Natural killer cell (primary cell): ENCODE measurements at places on chromosomes 6 and 20. TPM values are rescaled to one million over a fixed set of nuclear protein-coding genes. Genes with fewer than 3 reads are reported as not detected.

Gene LKAAEAR1
- total RNA-seq = not detected

Gene ULBP1
- total RNA-seq = 0.23 TPM

Gene CPXM1
- total RNA-seq = 0.49 TPM

DNA sequence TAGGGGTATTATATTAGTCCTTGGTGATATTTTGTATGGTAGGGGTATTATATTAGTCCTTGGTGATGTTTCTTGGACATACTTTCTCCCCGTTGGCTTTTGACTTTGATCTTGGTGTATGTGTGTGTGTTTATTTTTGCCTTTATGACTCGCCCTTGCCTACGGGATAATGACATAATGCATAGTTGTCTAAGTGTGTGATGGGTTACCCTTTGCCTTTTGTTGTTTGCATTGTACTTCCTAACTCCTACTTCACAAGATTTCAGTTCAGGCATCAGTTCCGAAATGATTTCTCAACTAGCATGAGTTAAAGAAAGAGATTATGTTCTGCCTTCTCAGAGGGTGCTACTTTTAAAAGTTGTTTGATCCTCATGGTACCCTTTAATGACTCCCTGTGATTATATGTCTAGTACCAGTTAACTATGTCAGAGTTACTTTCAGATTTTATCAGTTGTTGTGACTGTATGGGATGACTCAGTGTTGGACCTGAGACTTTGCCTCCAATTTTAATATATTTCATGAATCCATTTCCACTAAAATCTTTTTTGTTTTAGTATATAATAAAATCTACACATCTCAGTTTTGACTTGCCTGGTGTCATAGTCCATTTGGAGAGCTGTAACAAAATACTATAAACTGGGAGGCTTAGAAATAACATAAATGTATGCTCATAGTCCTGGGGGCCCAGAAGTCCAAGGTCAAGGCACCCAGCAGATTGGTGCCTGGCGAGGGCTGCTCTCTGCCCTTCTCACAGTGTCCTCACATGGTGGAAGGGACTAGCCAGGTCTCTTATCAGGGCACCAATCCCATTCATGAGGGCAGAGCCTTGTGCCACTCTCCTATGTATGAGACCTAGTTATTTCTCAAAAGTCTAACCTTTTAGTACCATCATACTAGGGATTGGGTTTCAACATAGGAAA, 34.1 kb downstream of the CDYL start:
- H3K36me3 ChIP-seq = no peaks in the 10 kb centered on the region
- H3K4me3 ChIP-seq = no peak overlapping the region
- no peaks in the 10 kb centered on the region for H3K27me3 ChIP-seq
- no peak overlapping the region for H3K27ac ChIP-seq
- H3K4me1 ChIP-seq = peaks cover 12% of the 10 kb centered on the region

- no peaks in the 10 kb centered on the region for H3K36me3 ChIP-seq
- H3K4me3 ChIP-seq = no peak overlapping the region
- peaks cover 19% of the 10 kb centered on the region for H3K4me1 ChIP-seq
- no peak overlapping the region for H3K27ac ChIP-seq
Observed at GRCh38 chr6:137265561-137266308, 46.5 kb upstream of the IFNGR1 start.

GRCh38 chr6:26531897-26532296, 6.3 kb upstream of the HMGN4 start:
- DNase-seq = no peak
- peak overlapping the region; percentile 75 for H3K27ac ChIP-seq
- no peaks in the 10 kb centered on the region for H3K27me3 ChIP-seq
- no peak overlapping the region for H3K4me3 ChIP-seq

- H3K4me3 ChIP-seq = no peak overlapping the region
- no peaks in the 10 kb centered on the region for H3K36me3 ChIP-seq
- no peaks in the 10 kb centered on the region for H3K27me3 ChIP-seq
- peaks cover 29% of the 10 kb centered on the region for H3K4me1 ChIP-seq
Observed at GRCh38 chr20:32672394-32672981, 1.3 kb downstream of the C20orf203 start.
